PC-3 (cell line): ENCODE measurements at places on chromosomes 3 and 15. TPM values are rescaled to one million over a fixed set of nuclear protein-coding genes. Genes with fewer than 3 reads are reported as not detected.

DNA sequence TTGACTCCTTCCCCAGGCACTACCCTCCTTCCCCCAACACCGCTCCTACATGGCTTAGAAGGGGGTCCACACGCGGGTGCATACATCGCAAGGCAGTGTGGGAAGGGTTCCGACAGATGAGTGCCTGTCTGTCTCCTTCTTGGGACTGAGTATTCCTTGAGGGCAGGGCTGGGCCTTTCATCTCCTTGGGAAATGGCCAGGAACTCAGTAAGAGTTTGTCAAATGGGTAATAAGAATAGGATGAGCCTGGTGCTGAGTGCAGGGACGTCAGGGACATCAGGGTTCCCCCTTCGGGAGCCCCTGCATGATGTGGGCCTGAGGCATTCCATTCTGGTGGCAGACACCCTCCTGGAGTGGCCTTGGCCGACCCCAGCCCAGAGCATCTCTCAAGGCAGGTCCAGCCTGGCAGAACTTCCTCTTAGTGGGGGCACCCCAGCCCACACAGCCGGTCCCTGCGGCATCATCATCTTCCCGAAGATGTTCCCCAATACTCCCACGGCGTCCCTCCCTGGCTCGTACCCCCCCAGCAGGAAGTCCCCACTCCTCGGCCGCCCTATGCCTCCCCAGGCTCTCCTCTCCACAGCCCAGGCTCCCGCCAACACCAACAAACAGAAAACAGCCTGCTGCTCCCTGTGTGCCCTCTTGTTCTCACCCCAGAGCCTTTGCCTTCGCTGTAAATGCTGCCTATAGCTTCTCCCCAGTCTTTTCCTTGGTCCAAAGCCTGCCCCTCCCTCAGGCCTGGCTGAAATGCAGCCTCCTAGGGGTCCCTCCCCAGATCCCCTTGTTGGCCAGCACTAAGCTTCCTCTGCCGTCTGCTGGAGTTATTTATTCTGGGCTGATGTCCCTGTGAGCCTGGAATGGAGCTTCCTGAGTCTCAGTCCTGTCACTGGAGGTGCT is 67.5 kb upstream of the LCTL start:
- no peaks in the 10 kb centered on the region for H3K36me3 ChIP-seq
- no peaks in the 10 kb centered on the region for H3K4me1 ChIP-seq
- H3K27ac ChIP-seq: no peak overlapping the region
- no peak for DNase-seq
- no peaks in the 10 kb centered on the region for H3K27me3 ChIP-seq
- H3K4me3 ChIP-seq: no peak overlapping the region

- DNase-seq: no peak
- H3K36me3 ChIP-seq: peaks cover 41% of the 10 kb centered on the region
- H3K27ac ChIP-seq: no peak overlapping the region
Observed at GRCh38 chr3:48528048-48528447, 24.1 kb upstream of the SHISA5 start.

DNA sequence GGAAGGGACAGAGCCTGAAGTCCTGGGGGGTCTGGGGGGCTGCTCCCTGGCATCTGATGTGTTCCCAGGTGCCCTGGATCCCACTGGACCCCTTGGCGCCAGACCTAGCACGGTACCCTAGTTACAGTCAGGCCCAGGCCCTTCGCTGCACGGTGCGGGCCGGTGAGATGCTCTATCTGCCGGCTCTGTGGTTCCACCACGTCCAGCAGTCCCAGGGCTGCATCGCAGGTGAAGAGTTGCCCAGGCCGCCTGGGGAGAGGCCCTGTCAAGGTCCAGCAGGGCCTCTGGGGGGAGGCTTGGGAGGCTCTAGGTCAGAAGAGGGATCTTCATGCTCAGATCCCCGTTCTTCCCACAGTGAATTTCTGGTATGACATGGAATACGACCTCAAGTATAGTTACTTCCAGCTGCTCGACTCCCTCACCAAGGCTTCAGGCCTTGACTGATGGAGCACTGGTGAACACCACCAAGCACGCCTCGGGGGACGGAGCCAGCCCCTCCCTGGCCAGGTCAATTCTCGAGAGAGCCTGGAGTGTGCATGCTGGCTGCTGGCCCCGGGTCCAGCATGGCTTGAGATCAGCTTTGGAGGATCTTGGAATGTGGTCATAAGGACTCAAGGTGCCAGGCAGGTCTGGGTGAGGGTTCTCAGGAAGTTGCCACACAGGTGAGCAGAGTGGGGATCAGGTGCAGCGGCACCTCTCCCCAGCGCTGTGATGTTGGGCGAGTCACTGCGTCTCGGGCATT is 1.8 kb upstream of the PLA2G4B start:
- H3K36me3 ChIP-seq: no peaks in the 10 kb centered on the region
- H3K4me1 ChIP-seq: peaks cover 33% of the 10 kb centered on the region
- no peak overlapping the region for H3K27ac ChIP-seq
- no peaks in the 10 kb centered on the region for H3K27me3 ChIP-seq

GRCh38 chr3:52428151-52429005 is 16.5 kb downstream of the SEMA3G start:
- no peaks in the 10 kb centered on the region for H3K27me3 ChIP-seq
- no peak overlapping the region for H3K27ac ChIP-seq
- no peak overlapping the region for H3K4me3 ChIP-seq
- no peaks in the 10 kb centered on the region for H3K4me1 ChIP-seq

GRCh38 chr3:69353088-69353478 is 32.8 kb downstream of the FRMD4B start:
- no peaks in the 10 kb centered on the region for H3K27me3 ChIP-seq
- no peaks in the 10 kb centered on the region for H3K4me1 ChIP-seq
- no peaks in the 10 kb centered on the region for H3K36me3 ChIP-seq
- no peak for DNase-seq
- H3K4me3 ChIP-seq: no peak overlapping the region

GRCh38 chr15:45829336-45830153 is 194.7 kb downstream of the SQOR start:
- H3K4me3 ChIP-seq: no peak overlapping the region
- no peak for DNase-seq
- H3K4me1 ChIP-seq: no peaks in the 10 kb centered on the region
- H3K27me3 ChIP-seq: no peaks in the 10 kb centered on the region
- H3K36me3 ChIP-seq: no peaks in the 10 kb centered on the region

DNA sequence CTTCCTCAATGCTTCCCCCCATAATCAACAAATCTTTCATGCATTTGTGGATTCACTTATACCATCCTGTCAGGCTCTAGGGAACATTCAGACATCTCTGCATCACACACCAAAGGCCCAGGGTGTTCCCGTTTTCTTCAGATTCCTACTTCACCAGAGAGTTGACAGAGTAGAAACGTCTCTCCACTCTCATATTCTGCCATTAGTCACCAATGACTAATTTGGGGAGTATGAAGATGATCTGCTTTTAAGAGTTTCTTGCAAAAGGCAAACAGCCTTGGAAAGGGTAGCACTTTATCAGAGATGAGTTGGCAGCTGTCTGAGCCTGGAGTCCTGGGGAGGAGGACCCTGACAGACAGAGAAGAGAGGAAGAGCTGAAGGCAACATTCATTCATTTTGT is 55.8 kb upstream of the DGKG start:
- no peak overlapping the region for H3K4me3 ChIP-seq
- H3K36me3 ChIP-seq: no peaks in the 10 kb centered on the region
- H3K27ac ChIP-seq: peak overlapping the region; percentile 63
- peaks cover 66% of the 10 kb centered on the region for H3K4me1 ChIP-seq
- no peaks in the 10 kb centered on the region for H3K27me3 ChIP-seq

DNA sequence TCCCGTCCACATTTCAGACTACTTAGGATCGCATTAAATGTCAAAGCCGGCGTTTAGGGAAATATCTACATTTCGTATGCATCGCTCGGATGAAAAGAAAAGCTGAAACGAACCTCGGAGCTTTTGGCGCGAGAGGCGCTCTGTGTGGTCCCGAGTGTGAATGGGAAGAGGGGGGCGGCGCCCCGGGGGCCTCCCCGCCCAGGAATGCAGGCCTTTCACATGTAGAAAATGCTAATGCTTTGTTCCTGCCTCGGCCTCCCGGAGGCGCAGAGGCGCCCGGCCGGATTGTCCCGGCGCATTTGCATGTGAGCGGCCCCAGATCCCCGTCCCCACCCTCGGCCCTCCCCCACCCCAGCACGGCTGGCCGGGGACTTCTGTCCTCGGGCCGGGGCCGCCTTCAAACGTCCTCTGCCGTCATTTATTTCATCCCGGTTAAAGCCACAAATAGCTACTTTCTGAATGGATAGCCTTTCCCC is 37.0 kb upstream of the TRIM71 start:
- peak overlapping the region; percentile 75 for H3K4me3 ChIP-seq
- no peaks in the 10 kb centered on the region for H3K36me3 ChIP-seq
- H3K27me3 ChIP-seq: no peaks in the 10 kb centered on the region
- H3K27ac ChIP-seq: peak overlapping the region; percentile 35
- peaks cover 5% of the 10 kb centered on the region for H3K4me1 ChIP-seq
- peak; percentile 75 for DNase-seq

GRCh38 chr3:58485801-58486435 is 6.0 kb upstream of the KCTD6 start:
- no peak overlapping the region for H3K27ac ChIP-seq
- no peak for DNase-seq
- no peak overlapping the region for H3K4me3 ChIP-seq
- no peaks in the 10 kb centered on the region for H3K27me3 ChIP-seq
- H3K36me3 ChIP-seq: no peaks in the 10 kb centered on the region

GRCh38 chr3:124520970-124521369 is 209.3 kb upstream of the UMPS start:
- peaks cover 22% of the 10 kb centered on the region for H3K4me1 ChIP-seq
- H3K27me3 ChIP-seq: no peaks in the 10 kb centered on the region
- no peak overlapping the region for H3K4me3 ChIP-seq
- peak; percentile 81 for DNase-seq

DNA sequence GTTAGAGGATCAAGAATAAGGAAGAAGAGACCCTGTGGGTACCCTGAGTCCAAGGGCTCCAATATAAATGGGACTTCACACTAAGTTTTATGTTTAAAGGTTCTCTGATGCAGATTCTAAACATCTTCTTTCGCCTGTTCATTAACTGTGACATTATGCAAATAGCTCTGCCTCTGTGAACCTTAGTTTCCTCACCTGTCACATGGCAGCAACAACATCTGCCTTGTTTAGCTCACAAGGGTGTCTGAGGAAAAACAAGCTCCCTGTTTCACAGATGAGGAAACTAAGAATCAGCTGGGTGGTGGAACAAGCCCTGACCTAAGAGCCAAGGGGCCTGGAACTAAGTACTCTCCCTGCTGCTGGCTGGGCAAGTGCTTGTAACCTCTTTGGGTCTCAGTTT is 40.8 kb downstream of the GOLGA6L1 start:
- no peak for DNase-seq
- H3K27ac ChIP-seq: no peak overlapping the region
- no peak overlapping the region for H3K4me3 ChIP-seq
- H3K36me3 ChIP-seq: no peaks in the 10 kb centered on the region
- H3K4me1 ChIP-seq: no peaks in the 10 kb centered on the region

DNA sequence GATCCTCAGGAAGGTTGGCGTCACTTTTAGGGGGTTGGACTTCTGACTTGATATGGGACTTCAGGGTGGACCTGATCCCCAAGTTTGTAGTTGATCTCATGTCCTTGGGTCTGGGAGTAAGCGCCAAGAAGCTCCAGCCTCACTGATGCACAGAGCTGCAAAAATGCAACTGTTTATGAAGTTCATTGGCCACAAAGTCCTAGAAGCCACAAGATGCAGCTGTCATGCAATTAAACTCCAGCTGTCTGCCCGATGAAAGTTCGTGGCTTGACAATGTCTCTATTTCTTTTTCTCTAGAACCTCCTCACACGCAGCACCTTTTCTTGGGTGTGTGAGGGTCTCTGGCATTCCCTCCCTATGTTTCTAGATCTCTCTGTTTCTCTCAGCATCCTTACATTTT is 9.2 kb upstream of the ACAN start:
- H3K27me3 ChIP-seq: peaks cover 54% of the 10 kb centered on the region
- H3K36me3 ChIP-seq: no peaks in the 10 kb centered on the region
- H3K27ac ChIP-seq: no peak overlapping the region

DNA sequence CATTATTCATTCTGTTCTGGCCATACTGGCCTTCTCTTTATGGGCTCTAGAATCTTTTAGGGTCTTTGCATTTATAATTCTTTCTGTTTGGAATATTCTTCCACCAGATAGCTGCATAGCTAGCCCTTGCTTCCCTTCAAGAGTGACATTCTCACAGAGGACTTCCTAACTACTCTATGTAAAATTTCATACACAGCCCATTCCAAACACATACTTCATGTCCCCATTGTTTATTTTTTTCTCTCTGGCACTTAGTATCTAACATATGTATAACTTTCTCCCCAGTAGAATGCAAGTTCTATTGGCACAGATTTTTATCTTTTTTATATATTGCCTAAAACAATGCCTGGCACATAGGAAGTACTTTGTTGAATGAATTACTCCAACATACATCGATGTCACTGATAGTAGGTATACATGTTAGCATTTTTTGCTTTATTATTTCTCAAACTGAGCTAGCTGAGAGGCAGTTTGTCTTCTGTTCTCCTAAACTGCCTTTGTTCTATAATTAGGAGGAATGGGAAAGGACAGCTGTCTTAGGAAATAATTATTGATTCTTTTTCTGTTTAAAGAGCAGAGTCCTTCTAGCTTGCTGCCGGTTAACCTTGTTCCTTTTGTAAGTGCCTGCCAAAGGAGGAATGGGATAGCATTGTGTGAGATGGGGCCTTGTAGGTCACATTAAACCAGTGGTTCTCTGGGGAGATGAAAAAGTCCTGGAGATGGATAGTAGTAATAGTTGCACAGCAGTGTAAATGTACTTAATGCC is 7.9 kb downstream of the FAM162A start:
- no peak for DNase-seq
- no peaks in the 10 kb centered on the region for H3K27me3 ChIP-seq
- H3K36me3 ChIP-seq: peaks cover 12% of the 10 kb centered on the region; the same call in 1 of the 2 replicates
- peaks cover 11% of the 10 kb centered on the region for H3K4me1 ChIP-seq

GRCh38 chr3:117036259-117036799 is 326.8 kb downstream of the TUSC7 start:
- H3K4me3 ChIP-seq: no peak overlapping the region
- H3K4me1 ChIP-seq: no peaks in the 10 kb centered on the region
- DNase-seq: no peak
- H3K27me3 ChIP-seq: no peaks in the 10 kb centered on the region

DNA sequence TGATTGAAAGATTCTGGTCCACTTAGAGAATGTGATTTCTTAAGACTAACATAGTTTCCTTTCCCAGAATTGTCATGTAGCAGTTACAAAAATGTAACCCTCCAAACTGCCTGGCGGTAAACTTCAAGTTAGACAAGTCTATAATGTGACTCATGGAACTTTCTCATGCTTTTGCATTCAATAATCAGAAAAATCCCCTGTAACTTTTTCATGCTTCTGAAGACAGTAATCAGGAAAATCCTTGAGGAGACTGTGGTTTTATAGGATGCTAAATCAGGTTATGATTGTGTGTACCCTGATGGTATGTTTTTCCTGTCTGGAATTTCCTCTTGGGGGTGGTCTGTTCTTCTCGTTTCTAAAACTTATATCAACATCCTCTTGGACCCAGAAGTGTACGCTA is 74.0 kb upstream of the RARB start:
- H3K36me3 ChIP-seq: no peaks in the 10 kb centered on the region
- no peaks in the 10 kb centered on the region for H3K4me1 ChIP-seq
- H3K27ac ChIP-seq: no peak overlapping the region
- 0 out of 2 replicates have a peak, but pooled peaks cover 5% of the 10 kb centered on the region for H3K27me3 ChIP-seq

GRCh38 chr15:30827625-30828303 is 76.0 kb upstream of the FAN1 start:
- H3K4me1 ChIP-seq: no peaks in the 10 kb centered on the region; the same call in 1 of the 2 replicates
- no peak overlapping the region for H3K27ac ChIP-seq
- H3K36me3 ChIP-seq: no peaks in the 10 kb centered on the region
- H3K4me3 ChIP-seq: no peak overlapping the region

GRCh38 chr3:140731440-140732119 is 53.7 kb downstream of the TRIM42 start:
- H3K27ac ChIP-seq: no peak overlapping the region
- DNase-seq: no peak
- H3K4me1 ChIP-seq: no peaks in the 10 kb centered on the region
- peaks cover 13% of the 10 kb centered on the region for H3K27me3 ChIP-seq

The CFAP161 gene
- 0.52 and 0.55 TPM in 2 replicates for total RNA-seq

The OR5K2 gene
- not detected in 2 replicates for total RNA-seq

The KLHL40 gene
- not detected in 2 replicates for total RNA-seq

The TERC gene
- total RNA-seq: 544 and 737 TPM in 2 replicates

The PAQR9 gene
- 0.12 TPM in 1 of 2 replicates, not detected in the other for total RNA-seq

The LRRC34 gene
- 1.8 and 3.8 TPM in 2 replicates for total RNA-seq

The SST gene
- total RNA-seq: not detected in 2 replicates

The SHQ1 gene
- 16.6 and 19.6 TPM in 2 replicates for total RNA-seq
